ENCODE measurements at places on chromosomes 5 and 9.

DNA sequence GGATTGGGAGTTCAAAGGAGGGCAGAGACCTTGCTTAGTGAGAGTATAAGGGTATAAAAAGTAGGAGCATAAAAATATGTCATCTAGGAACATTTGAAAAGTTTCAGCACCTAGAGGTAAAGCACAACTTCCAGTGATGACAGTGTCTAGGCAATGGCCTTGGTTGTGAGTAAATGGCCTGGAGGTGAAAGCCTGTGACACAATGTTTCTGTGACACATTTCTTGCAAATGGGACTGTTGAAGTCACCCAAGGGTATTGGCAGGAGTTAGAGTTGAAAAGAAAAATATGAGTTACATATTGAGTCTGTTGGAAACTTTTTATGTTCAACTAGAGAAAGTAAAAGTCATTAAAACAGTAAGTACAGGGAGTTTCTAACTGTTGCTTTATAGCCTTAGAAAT is 14.8 kb downstream of the C5orf47 start:
- no peak for DNase-seq

GRCh38 chr5:94777056-94777880 is 158.8 kb downstream of the SLF1 start:
- DNase-seq = no peak

- DNase-seq = no peak
Observed at GRCh38 chr5:75466006-75466716, 45.3 kb downstream of the CERT1 start.

- DNase-seq = no peak
Observed at GRCh38 chr5:107919969-107920368, 249.2 kb upstream of the EFNA5 start.

- DNase-seq = no peak
Observed at GRCh38 chr9:76561900-76562299, 102.9 kb downstream of the GCNT1 start.

GRCh38 chr9:77843871-77844155 is 187.8 kb downstream of the GNAQ start:
- no peak for DNase-seq

DNA sequence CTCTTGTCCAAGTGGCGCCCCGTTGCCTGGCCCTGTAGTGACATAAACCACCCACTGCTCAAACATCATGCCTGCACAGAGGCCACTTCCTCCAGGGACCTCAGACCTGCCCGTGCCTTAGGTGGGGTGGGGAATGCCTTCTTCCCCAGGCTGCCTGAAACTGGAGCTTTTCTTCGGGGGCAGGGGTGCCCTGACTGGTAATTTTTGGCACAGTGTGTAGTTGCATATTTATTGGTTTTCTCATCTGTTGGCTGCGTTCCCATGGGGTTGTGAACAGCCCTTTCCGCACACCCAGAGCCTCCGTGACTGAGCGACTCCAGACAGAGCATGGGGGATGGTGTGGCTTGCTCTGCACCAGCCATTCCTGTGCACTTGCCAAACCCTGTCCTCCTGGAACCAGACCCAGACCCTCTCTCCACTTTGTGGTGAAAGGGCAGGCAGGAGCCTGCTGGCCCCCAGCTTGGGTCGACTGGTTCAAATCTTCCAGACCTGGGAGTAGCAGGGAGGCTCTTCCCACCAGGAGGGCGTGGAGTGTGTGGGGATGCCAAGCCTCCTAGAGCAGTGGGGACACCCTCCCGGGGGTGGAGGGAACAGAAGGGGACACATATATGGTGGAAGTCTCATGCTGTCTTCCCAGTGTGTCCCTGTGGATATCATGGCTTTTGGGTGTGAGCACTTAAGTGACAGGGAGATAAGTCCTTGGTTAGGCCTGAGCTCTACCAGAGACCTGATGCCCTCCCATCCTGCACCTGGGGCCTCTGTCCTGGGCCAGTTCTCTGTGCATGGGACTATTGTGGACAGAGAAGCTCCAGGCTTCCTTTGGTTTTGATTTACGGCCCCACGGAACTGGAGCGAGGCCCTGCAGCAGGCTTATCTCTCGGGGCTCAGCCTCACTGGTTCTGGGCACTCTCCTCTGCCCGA is 39.6 kb downstream of the WNK2 start:
- DNase-seq = no peak

DNA sequence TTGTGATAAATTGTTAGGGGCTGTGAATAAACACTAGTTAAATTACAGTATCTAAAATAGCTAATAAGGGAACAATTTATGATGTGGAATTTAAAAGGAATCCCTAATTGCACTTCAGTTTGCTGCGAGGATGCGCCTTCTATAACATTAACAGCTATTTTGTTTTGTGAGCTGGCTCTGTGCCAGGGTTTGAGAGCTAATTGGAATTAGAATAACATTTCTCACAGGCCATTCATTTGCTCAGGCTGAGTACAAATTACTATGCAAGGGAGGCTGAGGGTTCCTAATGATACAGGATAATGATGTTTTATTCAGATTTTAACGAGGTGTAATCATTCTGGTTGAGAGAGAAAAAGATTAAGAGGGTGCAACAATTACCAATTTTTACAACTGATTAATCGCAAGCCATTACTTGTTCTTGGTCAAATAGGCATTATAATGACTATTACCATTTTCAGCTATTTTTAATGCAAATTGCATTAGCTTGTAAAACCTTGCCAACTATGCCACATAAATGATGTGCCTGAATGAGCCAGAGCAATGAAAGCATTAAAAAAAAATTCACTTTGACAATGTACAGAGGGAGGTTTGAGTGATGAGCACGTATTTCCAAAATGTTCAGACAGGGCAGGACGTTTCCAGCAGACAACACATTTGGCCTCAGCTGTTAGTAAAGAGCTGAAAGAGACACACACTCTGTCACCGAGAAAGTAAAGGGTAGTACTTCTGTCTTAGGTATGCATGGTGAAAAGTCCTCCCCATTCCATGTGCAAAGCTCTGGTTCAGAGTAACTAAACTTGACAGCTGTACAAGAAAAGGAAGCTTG is 576.5 kb downstream of the TLE1 start:
- DNase-seq = no peak

DNA sequence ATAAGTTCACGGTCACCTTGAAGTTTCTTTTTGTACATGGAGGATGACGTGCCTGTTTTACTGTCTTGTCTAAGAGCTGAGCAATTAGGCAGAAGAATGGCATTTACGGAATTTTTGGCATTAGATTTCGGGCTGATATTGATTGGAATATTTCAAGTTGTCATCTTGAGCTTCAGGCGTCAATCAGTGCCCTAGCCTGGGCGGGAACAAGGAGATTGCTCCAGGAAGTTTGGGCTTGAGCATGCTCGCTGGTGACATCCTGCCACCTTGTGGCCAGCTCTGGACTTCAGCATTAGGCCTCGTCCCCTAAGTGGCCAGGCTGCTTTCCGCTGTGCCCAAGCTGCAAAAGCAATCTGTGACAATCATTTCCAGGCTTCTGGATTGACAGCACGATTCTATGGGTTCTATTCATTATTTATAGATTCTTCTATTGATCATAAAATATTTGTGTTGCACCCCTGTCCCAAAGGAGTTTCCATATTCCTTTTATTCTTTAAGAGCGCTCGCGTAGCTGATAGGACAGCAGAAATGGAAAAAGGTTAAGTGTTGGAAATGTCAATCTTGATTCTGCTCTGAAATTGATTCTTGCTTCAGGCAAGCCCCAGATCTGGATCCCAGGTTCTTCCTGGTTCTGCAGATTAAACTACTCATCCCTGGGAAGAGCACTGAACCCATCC is 79.3 kb downstream of the SLC28A3 start:
- no peak for DNase-seq

DNA sequence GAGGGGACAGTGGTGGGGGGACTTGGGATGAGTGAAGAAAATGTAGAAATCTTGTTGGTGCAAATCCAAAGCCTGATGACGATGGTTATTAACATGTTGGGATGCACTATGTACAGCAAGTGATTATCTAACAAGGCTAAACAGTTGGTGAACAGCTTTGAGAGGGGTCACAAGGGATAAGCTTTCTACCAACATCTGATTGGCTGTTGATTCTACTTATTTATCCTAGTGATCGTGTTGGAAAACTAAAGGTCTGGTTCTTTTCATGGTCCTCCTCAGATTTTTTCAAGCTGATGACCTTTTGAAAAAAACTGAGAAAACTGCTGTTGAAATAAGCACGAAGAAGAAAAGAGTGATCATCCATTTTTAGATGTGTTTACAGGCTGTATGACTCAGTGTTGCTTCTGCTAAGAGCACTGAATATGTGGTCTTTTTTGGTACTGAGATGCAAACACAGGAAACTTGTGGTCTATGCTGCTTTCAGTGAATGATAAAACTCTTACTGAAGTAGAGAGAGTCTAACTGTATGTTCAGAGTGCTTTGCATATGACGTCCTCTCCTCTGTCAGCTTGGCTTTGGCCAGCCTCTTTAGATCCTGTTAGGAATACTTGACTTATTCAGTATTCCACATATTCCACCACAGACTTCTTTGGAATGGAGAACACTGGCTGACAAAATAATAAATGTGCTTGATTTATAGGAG is 174.8 kb downstream of the SLF1 start:
- no peak for DNase-seq

- DNase-seq = no peak
Observed at GRCh38 chr9:14056316-14056861, 257.6 kb downstream of the NFIB start.

GRCh38 chr9:127058011-127058644 is 64.3 kb downstream of the ANGPTL2 start:
- DNase-seq = no peak

DNA sequence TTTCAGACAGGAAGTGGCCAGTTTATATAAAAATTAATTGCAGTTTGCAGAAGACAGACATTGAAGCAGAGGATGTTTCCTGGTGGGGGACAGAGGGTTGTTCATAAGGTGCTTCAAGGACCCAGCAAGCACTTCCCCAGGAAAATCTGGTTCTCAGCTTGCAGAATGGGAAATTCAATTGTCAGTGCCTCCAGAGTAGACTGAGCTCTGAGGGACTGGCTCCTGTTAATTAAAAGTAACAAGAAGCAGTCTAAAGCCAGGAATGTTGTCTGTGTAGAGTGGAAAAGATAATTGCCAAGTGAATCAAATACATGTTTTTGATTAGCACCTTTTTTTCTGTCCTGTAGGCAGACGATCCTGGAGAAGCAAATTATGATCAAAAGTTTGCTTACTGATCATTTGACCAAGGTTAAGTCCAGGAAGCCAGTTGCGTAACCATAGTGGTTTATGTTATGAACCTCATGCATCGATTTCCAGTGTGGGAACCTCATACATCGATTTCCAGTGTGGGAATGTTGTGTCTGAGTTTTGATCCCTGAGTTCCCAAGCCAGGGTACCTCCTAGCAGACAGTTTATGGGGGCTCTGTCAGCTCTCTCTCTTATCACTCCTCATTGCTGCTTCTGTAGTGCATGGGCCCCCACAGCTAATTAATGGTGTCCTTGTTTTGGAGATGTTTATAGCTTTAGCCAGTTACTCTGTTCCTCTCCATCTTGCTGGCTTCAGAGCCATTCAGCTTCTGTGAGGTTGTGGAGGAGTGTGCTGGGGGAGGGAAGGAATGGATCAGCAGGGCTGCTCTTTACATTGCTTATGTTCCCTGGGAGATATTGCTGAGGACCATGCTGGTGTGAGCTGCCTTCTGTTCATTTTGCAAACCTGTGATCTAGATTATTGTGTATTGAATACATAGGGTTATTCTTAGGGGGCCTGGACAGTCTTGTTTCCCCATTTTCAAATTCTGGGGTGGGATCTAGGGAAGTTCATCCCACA is 17.1 kb downstream of the MSANTD3 start:
- DNase-seq = no peak

- DNase-seq = no peak
Observed at GRCh38 chr9:127921557-127922120, 4.8 kb upstream of the ST6GALNAC4 start.

DNA sequence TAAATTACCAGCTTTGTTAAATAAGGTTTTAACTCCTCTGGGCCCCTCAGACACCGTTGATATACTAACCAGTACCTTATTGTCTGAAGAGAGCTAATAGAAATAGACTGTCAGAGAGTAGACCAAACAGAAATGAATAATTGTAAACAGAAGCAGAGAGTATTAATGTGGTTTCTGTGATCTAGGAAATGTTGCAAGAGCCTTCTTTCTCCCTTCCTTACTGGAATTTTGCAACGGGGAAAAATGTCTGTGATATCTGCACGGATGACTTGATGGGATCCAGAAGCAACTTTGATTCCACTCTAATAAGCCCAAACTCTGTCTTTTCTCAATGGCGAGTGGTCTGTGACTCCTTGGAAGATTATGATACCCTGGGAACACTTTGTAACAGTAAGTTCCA is 5.1 kb downstream of the TYRP1 start:
- DNase-seq = no peak

GRCh38 chr5:169088028-169088725 is 212.8 kb downstream of the SLIT3 start:
- no peak for DNase-seq

- DNase-seq = no peak
Observed at GRCh38 chr9:21684231-21684630, 118.2 kb upstream of the MTAP start.

DNA sequence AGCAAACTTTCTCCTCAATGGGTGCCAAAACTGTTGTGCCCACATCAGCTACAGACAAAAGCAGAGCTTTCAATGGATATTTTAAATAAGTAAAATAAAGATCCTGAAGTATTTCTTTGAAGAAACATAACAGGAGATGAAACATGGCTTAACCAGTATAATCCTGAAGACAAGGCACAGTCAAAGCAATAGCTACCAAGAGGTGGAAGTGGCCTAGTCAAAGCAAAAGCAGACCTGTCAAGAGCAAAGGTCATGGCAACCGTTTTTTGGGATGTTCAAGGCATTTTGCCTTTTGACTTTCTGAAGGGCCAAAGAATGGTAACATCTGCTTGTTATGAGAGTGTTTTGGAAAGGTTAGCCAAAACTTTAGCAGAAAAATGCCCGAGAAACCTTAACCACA is 77.9 kb downstream of the ANXA1 start:
- DNase-seq = no peak

DNA sequence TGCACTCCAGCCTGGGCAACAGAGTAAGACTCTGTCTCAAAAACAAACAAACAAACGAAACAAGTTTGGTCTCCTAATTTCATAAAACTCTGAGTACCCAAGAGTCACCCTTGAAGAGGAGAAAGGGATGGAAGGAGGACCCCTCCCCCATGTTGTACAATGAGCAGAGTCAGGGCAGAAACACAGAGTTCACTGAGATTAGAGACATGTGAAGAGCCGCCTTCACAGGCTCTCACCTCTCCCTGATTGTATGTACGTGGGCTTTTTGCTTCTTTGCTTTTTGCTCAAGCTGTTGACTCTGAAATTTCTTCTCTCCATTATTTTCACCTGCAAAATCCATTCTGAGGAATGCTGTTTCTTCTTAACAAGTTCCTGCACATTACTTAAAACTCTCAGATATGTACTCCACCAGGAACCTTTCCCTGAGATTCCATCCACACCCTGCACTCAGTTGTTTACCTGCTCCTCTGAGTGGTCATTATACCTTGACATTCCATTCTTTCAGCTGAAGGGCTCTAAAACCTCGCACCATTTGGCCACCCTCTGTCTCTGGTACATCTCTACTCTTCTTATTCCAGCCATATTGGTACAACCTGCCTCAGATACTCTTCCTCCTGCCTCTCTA is 44.4 kb upstream of the ABCA1 start:
- no peak for DNase-seq

DNA sequence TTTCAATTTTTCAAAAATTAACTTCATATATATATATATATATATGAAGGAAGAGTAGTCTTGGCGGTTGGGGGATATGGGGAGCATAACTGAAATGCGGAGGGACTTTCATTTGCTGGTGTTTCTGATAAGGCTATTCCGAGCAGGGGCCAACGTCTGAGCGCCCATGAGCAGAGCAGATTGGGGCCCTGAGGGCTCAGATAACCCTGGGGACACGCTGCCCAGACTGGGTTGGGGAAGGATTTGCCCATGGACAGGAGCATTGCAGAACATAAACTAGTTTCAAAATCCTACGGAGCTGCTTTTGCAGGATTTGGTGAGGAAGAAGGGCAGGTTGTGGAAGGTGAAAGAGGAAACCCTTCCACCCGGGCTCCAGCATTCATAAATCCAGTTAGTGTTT is 240.2 kb downstream of the IRX1 start:
- DNase-seq = no peak

Measured in cortex of kidney (tissue), 1 donor.